Activated CD8-positive, alpha-beta memory T cell treated with anti-CD3 and anti-CD28 coated beads for 1 hour (primary cell): ENCODE measurements at places on chromosomes 4 and X.

DNA sequence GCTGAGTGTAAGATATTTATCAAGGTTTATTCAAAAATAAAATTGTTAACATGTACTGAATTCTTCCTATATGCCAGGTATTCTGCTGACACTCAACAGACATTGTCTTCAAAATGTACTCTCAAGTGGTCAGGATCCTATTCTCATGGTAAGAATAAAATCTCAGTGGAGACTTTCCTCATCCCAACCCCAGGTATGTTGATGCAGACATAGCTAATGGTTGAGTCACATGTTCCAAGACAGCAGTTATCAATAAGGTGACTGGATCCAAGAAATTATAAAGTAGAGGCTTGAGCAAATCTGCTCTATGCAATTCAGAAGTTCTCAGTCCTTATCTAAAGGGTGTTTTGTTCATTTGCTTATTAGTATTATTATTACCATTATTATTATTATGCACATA, 115.2 kb upstream of the GABRA2 start:
- DNase-seq: no peak

- DNase-seq: no peak
Measured at GRCh38 chr4:168853770-168854169, 156.3 kb downstream of the CBR4 start.

- no peak for DNase-seq
Measured at GRCh38 chr4:6715704-6716017, 313 bp upstream of the BLOC1S4 start.

DNA sequence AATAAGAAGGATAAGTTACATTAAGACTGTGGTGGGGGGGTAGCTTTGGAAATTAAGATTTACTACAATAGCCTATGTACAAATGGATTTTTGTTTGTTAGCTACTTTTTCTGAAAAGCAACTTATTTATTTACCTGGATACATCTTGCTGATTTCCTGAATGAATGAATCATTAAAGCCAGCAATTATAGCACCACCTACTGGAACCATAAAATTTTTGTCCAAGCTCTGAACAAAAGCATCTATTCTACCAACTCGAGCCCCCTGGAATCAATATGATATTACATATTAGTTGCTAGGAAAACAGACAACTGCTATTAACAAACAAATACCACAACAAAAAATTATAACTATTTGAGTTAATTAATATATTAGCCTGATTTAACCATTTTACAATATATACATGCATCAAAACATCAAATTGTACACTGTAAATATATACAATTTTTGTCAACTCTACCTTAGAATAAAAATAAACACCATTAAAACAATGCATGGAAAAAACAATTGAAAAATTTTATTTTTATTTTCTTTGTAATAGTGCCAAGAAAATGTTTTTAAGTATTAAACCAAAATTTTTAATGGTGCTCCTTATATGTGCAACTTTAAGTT, 15.3 kb downstream of the SEPSECS start:
- no peak for DNase-seq

DNA sequence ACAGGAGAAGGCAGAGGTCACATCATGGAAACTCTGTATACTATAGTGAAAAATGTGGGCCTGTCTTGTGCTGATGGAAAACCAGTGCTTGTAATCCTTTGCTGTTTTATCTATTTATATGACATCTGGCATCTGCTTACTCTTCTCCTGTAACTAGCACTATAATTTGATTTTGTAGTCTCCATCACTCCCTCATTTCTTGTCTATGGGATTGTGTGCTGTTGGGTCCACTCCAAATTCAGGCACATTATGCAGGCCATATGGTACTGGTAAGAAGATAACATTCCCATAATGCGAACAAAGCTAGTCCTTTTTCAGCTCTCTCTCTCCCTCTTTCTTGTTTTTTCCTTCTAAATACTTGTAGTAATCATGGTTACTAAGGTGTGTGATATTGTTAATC, 581.2 kb upstream of the IGFBP7 start:
- no peak for DNase-seq

GRCh38 chr4:7156328-7156727, 36.0 kb upstream of the SORCS2 start:
- DNase-seq: no peak

DNA sequence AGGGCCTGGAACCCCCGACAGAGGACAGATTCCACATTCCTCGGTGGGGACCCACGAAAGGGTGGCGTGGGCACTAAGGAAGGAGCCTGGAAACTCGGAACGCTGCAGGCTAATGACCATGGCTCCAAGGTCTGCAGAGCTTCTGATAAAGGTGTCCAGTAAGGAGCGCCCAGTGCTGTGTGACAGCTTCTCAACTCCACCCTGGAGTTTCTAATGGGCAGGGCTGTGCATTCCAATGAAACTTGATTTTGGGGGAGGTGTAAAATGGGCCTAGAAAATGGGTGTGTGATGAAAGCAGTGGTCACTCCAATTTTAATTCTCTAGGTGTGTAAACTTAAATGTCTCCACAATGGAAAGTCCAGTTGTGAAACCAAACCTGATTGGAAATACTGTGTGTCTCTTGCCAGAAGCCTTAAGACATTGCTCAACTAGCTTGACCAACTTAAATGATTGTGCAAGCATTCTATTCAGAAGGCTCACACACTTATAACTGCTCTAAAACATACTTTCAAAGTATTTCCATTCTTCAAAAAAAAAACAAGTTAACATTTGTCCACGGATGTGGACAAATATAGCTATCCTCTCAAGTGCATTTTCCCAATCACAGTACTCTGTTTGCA, 52.1 kb downstream of the XAGE2 start:
- DNase-seq: no peak

DNA sequence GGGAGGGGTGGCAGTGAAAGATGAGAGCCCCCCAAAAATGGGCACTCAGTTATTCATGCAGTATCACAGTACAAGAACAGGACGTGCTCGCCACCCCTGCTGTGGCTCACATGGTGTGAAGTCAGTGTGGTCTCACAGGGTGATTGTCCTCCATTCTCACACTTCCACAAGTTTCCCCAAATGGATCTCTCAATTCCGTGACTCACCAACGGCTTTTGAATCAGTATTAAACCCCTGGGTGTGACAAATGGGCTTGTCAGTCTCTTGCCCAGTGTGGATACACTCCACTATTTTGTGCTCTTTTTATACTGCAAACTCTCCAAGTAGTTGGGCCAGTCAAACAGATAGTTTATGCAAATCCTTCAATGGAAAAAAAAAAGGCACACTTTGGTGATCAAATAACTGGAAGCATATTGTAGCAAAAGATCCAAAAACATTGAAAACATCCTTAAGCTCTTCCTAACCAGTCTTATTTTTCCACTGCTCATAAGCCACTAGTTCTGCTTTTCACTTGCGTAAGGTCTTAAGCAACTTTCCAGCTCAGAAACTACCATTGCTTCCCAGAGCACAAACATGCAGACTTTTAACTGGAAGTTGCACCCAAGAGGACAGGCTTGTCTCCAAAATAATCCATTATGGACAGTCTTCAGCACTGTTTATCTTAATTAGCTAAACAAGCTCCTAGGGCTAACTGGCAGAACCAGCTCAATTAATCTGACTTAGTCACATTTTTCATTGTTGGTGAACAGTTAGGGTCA, 365.7 kb downstream of the PPP3CA start:
- DNase-seq: no peak

GRCh38 chr4:38675146-38676121, 11.4 kb downstream of the KLF3 start:
- peak; percentile 61 for DNase-seq

GRCh38 chr4:61485056-61485455, 284.9 kb downstream of the ADGRL3 start:
- no peak for DNase-seq

- no peak for DNase-seq
Measured at GRCh38 chr4:70533791-70534190, 15.4 kb downstream of the AMTN start.

DNA sequence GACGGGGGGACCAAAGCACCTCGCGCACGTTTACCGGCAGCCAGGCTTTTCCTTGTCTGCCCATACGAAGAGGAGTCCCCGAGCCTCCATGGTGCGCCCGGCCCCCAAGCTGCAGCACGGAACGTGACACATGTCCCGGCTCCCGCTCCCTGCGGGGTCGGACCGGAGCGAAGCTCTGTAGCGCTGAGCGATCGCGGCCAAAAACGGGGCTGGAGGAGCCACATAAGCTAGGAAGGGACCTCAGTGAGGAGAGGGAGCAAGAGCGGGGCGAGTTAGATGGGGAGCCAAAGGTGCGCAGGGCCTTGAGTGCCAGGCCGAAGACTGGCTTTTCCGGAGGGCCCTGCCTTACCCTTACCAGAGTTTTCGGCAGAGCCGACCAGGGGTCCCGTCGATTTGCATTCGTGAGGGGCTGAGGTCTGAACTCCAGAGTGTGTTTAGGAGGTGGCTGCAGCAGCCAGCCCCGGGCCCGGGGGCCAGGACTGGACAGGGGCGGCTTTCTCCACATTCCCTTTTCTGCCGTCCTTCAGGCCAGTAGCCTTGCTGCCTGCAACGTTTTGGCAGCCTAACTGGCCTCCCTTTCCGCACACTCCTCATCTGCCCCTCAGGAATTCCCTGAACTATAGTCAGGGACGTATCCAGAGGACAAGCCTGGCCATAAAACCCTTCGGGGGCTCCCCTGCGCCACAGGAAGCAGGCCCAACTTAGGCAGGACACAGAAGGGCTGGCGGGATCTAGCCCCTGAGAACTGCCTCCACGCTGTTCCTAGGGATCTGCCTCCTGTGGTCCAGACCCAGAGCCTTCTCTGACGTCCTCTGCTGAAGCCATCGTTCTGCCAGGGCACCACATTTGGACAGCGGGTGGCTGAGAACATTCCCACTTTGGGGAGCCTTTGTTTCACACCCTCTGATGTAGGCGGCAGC, 689 bp downstream of the SSR4 start:
- DNase-seq: no peak

GRCh38 chrX:97479106-97479890, 595.6 kb downstream of the RPA4 start:
- no peak for DNase-seq

- no peak for DNase-seq
Measured at GRCh38 chr4:46508216-46508615, 118.3 kb upstream of the GABRA2 start.

- DNase-seq: no peak
Measured at GRCh38 chr4:61831987-61832386, 631.9 kb downstream of the ADGRL3 start.

- DNase-seq: no peak
Measured at GRCh38 chr4:7327341-7327885, 107.3 kb downstream of the PSAPL1 start.

DNA sequence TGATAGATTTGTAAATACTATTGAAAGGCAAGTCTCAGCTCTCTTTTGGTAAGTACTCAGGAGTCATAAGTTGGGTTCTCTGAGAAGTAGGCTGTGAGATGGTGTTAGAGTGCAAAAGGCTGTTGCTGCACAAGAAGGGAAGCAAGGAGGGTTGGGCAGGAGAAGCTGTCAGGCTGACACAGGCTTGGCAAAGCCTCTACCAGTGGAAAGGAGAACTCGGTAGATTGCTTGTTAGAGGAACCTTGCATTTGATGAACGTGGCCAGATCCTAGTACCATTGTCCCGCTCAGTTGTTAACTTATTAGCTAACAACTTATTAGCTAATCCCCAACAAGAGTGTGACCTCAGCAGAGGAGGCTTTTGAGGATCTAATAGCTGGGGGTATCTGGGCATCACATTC, 449.3 kb upstream of the BOD1L1 start:
- no peak for DNase-seq

GRCh38 chr4:3302173-3302785, 9.5 kb downstream of the RGS12 start:
- DNase-seq: peak; percentile 83

- no peak for DNase-seq
Measured at GRCh38 chr4:150960818-150961217, 54.3 kb downstream of the LRBA start.

GRCh38 chr4:100450449-100450848, 67.4 kb downstream of the EMCN start:
- DNase-seq: no peak

- DNase-seq: no peak
Measured at GRCh38 chrX:40243755-40244515, 146.2 kb upstream of the BCOR start.

GRCh38 chrX:46796574-46797191, 37.8 kb upstream of the SLC9A7 start:
- peak; percentile 46 for DNase-seq

DNA sequence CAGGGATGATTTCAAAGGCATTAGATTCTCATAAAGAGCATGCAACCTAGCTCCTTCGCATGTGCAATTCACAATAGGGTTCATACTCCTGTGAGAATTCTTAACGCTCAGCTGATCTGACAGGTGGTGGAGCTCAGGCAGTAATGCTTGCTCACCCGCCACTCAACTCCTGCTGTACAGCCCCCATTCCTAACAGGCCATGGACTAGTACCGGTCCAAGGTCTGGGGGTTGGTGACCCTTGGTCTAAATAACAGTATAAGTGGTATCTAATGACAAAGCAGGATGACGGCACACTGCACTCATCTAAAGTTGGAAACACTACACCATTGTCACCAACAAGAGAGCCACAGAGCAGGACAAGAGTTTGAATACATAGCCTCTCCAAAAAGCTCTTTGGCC, 28.5 kb downstream of the ADGRA3 start:
- no peak for DNase-seq

- no peak for DNase-seq
Measured at GRCh38 chr4:73423184-73423583, 12.8 kb upstream of the AFP start.

GRCh38 chr4:130233377-130234047, 1137.6 kb downstream of the C4orf33 start:
- DNase-seq: no peak

DNA sequence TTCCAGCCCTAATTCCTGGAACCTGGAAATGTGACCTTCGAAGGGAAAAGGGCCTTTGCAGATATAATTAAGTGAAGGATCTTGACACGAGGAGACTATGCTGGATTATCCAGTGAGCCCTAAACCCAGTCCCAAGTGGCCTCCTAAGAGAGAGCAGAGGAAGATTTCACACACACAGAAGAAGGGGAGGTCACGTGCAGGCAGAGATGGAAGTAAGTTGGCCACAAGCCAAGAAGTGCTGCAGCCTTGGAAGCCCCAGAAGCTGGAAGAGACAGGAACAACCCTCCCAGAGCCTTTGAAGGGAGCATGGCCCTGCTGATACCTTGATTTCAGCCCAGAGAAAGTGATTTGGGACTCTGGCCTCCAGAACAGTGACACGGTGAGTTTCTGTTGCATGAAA, 51.9 kb downstream of the EVC2 start:
- DNase-seq: no peak

GRCh38 chrX:120625371-120625770, 4.5 kb downstream of the C1GALT1C1 start:
- no peak for DNase-seq

DNA sequence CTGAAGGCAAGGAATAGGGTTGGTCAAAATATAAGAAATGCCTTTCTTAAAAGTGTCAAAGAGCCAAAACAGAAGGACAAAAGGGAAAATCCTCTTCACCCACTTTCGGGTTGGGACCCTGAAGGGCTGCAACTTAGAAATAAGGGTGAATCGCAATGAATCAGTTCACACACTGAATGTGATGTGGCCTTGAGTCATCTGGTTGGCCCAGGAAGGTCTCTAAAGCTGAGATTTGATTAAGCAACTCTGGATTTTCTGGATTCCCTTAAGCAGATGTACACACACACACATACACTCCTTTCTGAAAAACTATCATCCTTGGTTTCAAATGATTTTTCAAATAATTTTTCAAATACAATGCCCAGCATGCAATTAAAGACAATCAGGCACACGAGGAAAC, 13.1 kb downstream of the TAB3 start:
- no peak for DNase-seq
